ENCODE measurements at places on chromosomes 5 and 9.

GRCh38 chr5:169011009-169011408, 289.9 kb downstream of the SLIT3 start:
- H3K27ac ChIP-seq, result no peak overlapping the region
- no peaks in the 10 kb centered on the region for H3K4me1 ChIP-seq
- no peaks in the 10 kb centered on the region for H3K36me3 ChIP-seq
- no peaks in the 10 kb centered on the region for H3K27me3 ChIP-seq
- H3K4me3 ChIP-seq, result no peak overlapping the region
- no peak for DNase-seq

DNA sequence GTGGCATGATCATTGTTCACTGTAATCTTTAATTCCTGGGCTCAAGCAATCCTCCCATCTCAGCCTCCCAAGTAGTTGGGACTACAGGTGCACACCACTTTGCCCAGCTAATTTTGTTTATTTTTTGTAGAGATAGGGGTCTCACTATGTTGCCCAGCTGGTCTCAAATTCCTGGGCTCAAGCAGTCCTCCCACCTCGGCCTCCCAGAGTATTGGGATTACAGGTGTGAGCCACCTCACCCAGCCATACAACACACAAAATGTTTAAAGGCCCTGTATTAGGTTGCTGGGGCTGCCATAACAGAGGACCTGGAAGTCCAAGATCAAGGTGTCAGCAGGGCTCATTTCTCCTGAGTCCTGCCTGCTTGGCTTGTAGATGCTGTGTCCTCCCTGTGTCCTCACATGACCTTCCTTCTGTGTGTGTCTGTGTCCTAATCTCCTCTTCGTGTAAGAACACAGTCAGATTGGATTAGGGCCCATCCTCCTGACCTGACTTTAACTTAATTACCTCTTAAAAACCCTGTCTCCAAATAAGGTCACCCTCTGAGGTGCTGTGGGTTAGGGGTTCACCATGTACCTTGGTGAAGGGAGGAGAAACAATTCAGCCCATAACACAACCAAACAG, 5.4 kb downstream of the UBE2QL1 start:
- no peaks in the 10 kb centered on the region for H3K36me3 ChIP-seq
- H3K27ac ChIP-seq, result no peak overlapping the region
- no peak overlapping the region for H3K4me3 ChIP-seq
- no peaks in the 10 kb centered on the region for H3K27me3 ChIP-seq

DNA sequence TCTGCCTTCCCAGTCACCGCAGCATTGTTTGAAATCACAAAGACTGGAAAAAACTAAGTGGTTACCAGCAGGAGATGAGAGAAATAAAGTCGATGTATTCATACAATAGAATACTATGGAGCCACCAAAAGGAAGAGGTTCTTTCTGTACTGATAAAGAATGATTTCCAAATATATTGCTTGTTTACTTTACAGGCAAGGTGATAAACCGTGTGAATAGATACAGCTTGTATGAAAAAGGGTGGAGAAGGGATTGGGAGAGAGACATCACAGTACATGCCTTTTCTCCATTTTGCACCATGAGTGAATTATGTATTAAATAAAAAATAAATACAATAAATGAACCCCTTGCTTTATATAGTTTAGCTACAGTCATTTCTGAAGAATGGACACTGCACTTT, 91.7 kb downstream of the RFK start:
- no peak overlapping the region for H3K27ac ChIP-seq
- no peaks in the 10 kb centered on the region for H3K27me3 ChIP-seq
- no peaks in the 10 kb centered on the region for H3K4me1 ChIP-seq

DNA sequence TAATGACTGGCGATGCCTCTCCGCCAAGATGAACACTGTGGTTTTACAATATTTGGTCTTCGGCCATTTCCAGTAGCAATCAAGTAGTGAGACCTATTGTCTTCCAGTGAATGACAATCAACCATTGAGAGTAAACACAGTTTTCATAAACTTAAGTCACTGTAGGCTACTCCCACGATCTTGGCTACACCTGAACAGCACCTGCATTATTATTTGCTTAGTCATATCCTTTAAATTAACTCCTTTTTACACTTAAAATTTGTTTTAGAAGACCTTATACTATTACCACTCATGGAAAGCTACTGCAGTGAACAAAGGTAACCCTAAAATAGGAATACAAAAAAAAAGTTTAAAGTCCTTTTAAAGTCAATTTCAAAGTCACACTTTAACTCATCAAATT, 58.2 kb downstream of the ZNF354C start:
- no peaks in the 10 kb centered on the region for H3K4me1 ChIP-seq
- H3K27me3 ChIP-seq, result no peaks in the 10 kb centered on the region
- H3K36me3 ChIP-seq, result no peaks in the 10 kb centered on the region
- DNase-seq, result no peak

GRCh38 chr9:17613758-17614157, 34.9 kb downstream of the SH3GL2 start:
- peaks cover 1% of the 10 kb centered on the region for H3K27me3 ChIP-seq
- H3K4me1 ChIP-seq, result no peaks in the 10 kb centered on the region
- no peak for DNase-seq
- H3K27ac ChIP-seq, result no peak overlapping the region
- no peak overlapping the region for H3K4me3 ChIP-seq

Measured in aorta (tissue), 5 donors.